ENCODE measurements at places on chromosomes 7 and 10.
A peak's percentile ranks its signal among the peaks of the same experiment; 100 is the strongest.

GRCh38 chr7:135763261-135763660, 14.6 kb upstream of the FAM180A start:
- DNase-seq = no peak

DNA sequence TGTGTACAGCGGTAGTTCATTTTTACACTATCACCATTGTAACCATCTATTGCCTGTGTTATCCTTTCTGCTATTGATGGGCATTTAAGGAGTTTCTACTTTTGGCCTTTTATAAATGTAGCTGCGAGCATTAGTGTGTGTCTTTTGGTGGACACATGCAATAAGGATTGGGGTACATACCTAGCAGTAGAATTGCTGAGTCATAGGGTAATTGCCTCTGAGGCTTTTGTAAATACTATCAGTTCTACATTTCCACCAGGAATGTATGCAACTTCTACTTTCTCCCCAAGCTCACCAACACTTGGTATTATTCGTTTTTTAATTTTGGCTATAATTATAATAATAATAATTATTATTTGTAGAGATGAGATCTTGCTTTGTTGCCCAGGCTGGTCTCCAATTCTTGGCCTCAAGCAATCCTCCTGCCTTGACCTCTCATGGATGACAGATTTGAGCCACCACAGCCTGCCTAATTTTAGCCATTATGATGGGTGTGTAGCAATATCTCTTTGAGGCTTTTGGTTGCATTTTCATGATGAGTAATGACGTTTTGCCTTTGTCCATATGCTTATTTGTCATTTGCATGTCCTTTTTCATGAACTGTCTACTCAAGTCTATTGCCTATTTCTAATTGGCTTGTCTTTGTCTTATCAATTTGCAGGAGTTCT, 277.0 kb downstream of the ACTR3B start:
- no peak for DNase-seq

DNA sequence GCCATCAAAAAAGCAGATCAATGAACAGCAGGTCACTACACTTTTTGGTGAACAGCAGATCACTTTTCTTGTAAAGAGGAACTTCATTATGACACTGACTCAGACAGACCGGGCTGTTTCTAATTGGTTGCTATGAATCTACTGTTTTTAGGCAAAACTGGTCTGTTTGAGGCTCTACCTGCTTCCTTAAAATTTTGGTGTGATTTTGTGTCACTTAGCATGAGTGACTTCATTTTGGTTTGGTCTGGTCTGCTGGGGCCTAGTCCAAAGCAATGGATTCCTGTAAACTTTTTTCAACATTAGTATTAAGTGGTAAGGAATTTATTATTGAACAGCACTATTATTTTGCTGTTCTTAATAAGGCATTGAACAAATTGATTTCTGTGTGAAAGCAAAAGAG, 41.8 kb upstream of the C10orf71 start:
- no peak for DNase-seq

DNA sequence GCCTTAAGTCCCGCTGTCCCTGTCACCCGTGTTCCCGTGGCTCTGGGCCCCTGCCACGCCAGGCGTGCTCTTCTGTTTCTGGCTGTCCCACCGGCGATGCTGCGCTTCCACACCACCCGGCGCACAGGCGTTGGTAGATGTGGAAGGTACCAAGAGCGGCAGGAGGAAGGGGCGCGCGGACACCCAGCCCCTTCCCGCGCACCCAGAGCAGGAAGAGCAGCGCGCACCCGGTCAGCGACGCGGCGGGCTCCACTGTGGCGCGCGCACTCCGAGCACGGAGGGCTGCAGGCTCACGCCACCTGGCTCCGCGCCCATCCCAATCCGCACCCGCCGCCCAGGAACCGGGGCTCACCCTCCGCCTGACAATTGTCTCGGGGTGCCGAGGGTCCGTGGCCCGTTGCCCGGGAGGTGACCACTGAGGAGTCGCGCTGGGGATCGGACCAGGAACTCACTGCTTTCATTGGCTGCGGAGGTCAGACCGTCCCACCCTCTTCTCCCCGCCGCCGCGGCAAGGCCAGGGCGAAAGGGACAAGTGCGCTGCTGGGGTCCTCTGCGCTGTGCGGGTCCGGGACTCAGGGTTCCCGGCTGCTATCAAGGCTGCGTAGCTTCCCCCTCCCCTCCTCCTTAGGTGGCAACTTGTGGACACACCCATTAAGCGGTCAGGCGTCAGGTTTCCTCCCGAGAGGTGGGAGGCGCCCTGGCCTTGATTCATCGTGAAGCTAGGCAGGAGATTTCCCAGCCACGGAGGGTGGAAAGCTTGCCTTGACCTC, 121.6 kb upstream of the ZNF92 start:
- DNase-seq = peak; percentile 55

DNA sequence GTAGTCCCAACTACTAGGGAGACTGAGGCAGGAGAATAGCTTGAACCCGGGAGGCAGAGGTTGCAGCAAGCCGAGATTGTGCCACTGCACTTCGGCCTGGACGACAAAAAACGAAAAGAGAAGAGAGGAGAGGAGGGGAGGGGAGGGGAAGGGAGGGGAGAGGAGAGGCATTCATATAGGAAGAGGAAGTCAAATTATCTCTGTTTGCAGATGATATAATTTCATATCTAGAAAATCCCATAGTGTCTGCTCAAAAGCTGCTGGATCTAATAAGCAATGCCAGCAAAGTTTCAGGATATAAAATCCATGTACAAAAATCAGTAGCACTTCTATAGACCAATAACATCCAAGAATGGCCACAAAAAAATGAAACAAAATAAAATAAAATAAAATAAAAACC, 120.3 kb downstream of the LMBR1 start:
- DNase-seq = no peak

DNA sequence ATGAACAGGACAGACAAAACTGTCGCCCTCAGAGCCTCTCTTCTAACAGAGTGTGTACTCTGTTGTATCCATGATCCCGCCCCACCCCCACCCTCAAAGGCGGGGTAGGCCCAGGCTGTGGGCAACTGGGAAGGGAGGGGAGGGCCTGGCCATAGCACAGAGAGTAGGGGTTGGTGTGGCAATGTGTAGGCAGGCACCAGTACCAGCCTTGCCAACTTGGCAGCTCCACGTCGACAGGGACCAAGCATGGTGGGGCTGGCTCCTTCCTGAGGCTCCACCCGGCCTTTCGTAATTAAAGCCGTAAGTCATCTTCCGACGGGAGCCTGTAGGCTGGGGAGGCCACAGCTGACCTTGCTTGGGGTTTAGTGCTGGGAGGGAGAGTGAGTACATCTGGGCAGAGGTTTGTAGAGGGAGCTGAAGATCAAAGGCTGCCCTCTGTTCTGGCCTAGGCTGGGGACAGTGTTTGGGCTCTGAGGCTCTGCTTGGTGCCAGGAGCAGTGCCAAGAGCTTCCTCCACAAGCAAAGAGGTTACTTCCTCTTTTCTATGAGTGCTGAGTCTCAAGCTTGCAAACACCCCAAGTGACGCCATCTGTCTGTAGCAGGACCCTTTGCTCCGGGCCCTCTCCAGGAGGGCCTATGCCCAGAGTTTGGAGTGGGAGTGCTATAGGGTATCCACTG, 121.6 kb downstream of the C10orf105 start:
- DNase-seq = peak; percentile 68

- DNase-seq = peak; percentile 55
These were observed 72.1 kb upstream of the TNRC18 start for GRCh38 chr7:5495581-5496375.

DNA sequence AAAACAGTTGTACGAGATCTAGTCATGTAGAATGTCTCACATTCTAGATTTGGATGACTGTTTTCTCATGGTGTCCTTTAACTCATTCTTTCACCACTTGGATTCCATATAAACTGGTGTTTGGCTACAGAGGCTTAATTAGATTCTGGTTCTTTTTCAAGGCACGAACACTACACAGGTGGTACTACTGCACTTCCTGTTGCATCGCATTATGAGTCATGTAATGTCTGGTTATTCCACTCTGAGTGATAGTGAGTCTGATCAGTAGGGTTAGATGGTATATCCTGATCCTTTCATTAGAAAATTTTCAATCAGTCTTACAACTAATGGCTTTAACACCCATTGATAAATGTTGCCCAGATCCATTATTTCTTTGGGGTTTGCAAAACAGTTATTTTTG, 11.2 kb upstream of the AKAP9 start:
- no peak for DNase-seq

GRCh38 chr7:140230516-140230860, 53.7 kb upstream of the KDM7A start:
- no peak for DNase-seq

DNA sequence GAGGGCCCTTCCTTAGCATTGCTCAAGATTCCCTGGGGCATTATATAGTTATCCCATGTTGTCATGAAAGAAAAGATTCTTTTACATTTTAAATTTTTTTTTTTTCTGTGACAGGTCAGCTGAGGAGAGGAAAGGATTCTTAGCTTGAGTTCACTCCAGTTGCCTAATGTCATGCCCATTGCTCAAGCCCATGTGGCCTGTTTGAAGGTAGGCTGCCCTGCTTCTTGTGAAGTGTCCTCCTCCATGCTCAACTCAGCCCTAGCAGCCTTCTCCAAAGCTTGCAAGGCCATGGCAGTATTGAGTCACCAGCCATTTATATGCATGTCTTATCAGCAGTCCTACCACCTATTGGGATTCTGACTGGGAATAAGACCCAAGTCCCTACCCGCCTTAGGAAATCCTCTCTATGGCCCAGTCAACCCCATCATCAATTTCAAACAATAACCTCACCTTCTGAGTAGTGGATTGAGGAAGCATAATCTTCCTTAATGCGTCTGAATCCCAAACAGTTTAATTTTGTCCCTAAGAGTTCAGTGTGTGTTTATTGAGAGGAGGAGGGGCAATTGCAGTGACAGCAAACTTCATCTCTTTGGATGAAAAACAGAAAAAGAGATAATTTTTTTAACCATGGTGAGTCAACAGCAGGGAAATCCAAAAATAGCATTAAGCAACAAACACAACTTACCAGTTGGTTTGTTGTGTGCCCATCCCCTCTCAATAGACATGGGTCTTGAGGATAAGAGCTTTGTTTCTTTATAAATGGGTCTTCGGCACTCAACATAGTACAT, 38.6 kb upstream of the WASL start:
- DNase-seq = no peak

GRCh38 chr7:30874656-30875302, 36.9 kb upstream of the AQP1 start:
- no peak for DNase-seq

- DNase-seq = no peak
These were observed 246.1 kb downstream of the AUTS2 start for GRCh38 chr7:69844264-69844868.

GRCh38 chr10:17386616-17387075, 67.7 kb downstream of the ST8SIA6 start:
- no peak for DNase-seq

DNA sequence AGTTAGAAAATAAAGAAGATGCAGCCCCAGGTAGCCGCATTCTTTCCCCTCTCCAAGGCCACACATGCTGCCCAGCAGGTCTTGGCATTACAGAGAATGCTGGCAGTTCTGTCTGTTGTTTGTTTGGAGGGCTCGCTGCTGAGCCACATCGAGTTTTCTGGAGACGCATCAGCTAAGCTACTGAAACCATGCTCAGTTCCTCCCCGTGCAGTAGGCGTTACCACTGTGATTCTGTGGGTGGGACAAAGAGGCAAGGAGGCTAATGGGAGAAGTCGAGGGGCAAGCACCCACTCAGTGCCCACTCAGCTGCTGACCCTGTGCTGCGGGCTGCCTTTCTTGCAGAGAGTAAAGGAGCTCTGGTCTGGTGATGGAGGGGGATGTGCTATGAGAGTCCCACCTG, 15.5 kb upstream of the GTPBP4 start:
- DNase-seq = no peak

DNA sequence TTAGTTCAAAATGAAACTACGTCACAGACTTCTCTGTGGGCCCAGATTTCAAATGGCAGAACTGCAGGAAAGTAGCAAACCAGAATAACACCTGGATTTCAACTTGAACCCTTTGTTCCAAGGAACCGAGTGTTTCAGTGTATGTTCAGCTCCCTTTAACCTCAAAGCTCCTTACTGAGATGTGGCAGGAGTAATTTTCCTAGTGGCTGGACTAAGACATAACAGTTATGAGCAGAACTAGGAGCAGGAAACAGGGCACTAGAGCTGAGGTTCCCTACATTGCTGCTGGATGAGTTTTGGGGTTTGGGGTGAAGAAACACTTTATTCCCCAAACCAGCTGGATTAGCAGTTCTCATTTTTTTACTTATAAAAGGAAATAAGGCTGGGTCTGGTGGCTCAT, 50.1 kb downstream of the NSUN6 start:
- DNase-seq = no peak

- DNase-seq = no peak
These were observed 282.8 kb downstream of the SNX10 start for GRCh38 chr7:26574476-26574875.

DNA sequence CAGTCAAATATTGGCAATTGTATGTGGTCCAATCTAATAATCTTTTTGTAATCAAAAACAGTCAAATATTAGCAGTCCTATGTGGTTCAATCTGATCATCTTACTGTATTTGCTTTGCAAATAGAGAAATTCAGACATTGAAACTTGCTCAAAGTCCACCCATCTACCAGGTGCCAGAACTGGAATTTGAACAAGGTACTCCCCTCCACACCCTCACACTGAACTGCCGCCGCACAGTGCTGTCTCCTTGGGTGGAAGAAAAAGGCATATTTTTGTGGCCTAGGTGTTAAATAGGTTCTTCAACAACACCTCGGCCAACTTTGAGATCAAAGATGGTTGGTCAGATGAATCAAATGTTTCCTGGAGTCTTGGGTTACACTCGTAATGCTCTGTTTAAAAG, 544.2 kb upstream of the GALNT17 start:
- DNase-seq = no peak

GRCh38 chr10:86336341-86336740, 30.3 kb downstream of the GRID1 start:
- no peak for DNase-seq

DNA sequence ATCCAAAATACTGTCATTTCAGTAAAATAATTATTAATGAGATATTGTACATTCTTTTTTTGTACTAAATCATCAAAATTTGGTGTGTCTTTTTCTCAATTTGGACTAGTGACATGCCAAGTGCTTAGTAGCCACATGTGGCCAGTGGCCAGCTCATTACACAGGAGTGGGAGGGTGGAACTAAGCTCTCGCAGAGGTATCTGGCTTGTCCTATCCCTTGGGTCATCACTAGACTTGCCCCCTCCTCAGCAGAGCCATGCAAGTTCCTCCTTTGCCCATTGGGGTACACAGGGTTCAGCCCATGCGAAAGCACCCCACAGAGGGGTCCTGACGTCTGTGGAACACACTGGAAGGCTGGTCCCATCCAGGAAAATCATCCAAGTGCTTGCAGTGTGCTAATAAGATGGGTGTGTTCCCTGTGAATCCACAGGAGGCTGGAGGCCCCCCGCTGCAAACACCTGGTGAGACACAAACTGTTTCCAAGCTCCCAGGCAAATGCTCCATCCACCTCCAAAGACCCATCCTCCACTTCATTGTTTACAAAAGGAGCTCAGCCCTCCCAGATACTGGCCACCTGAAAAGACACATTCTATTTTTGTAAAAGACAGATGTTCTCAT, 1.3 kb downstream of the ARHGAP22 start:
- DNase-seq = no peak

Measured in AG08395 (cell line).